Lung microvascular endothelial cell (primary cell): ENCODE measurements at places on chromosomes 16 and 17.

- DNase-seq = no peak
These were observed 2.3 kb downstream of the CCL4 start for GRCh38 chr17:36105781-36106492.

- peak; percentile 70 for DNase-seq
These were observed 658 bp upstream of the DUSP3 start for GRCh38 chr17:43779145-43780125.

- no peak for DNase-seq
These were observed 21.1 kb downstream of the STH start for GRCh38 chr17:46020023-46020761.

- DNase-seq = peak; percentile 83
These were observed 16.4 kb upstream of the SMIM36 start for GRCh38 chr17:55527540-55528118.

DNA sequence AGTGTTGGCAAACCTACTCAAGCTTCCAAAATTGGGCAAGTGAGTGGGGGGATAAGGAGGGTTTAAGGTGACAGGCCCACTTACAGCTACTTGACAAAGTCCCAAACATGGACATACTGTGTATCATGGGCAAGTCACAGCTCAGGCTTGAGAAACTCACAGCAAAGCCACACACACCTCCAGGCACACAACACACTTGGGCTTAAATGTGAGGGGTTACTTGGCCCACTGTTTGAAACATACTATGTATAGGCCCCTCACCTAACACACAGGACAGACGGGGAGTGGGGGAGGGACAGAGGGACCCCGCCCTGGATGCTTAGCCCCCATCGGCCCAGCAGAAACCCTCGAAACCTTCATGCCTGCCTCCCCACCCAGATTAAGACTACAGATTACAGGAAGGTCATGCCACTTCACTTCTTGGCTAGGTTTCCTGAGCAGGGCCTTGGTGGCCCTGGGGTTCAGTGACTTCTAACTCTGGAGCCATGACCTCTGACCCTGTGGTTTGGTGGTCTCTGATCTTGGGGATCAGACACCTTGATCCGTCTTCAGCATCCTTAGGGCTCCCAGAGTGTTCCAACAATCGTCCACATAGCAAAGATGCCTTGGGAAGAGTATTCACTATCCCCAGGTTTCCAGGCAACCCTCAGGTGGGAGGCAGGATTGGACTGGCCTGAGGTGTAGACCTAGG is 2.3 kb upstream of the SAMD14 start:
- no peak for DNase-seq

DNA sequence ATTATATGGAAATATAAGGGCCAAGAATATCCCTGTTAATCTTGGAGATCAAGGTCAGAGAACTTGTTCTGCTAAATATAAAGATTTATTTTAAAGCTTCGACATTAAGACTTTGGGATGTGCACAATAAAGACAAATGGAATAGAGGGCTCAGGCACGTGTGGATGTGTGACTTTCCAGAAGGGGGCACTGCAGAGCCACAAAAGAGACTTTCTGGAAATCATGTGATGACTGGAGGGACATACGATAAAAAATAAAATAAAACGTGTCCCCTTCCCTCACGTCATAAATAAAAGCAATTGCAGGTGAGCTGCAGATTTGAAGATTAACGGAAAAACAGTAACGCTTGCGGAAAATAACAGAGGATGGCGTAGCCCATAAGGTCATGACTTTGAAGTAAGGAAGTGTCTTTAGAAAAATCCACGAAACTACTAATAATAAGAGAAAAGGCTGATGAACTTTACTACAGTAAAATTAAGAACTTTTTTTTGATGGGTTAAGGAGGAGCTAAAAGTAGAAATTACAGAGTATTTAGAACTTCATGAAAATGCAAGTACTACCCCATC is 9.4 kb upstream of the ENGASE start:
- peak; percentile 76 for DNase-seq

DNA sequence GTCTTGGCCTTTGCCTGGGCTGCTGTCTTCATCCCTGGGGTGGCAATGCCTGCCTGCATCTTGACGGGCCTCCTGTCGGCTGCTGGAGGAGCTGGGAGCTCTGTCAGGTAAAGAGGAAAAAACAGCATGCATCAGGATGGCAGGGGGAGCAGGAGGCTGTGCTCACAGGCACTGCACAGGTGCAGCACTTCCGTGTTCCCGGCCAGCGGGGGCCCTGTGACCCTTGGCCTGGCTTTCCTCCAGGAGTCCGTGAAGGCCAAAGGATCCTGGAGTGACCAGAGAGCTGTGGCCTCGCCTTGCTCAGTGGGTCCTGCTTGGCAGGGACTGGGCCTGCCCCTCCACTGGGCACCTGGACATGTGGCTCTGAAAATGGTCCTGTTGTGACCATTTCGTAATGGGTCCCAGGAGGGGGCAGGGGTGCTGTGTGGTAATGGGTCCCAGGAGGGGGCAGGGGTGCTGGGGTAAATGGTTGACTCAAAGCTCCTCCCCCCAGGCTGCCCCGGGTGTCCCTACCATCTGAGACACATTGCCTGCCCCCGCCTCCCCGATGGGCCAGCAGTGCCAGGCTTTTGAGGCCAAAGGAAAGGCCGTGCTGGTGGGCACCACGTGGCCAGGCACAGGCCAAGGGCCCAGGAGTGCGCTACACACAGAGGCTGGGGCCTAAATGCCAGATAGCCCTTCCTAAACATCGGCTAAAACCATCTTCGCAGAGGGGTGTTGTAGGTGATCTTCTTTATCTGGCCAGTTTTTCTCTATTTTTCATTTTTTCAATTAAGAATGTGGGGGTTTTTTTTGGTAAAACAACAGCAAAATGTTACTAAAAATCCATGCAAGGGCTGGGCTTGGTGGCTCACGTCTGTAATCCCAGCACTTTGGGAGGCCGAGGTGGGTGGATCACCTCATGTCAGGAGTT is 4.0 kb upstream of the FASN start:
- DNase-seq = no peak

- DNase-seq = no peak
These were observed 10.6 kb downstream of the RBFOX1 start for GRCh38 chr16:7343243-7343642.

DNA sequence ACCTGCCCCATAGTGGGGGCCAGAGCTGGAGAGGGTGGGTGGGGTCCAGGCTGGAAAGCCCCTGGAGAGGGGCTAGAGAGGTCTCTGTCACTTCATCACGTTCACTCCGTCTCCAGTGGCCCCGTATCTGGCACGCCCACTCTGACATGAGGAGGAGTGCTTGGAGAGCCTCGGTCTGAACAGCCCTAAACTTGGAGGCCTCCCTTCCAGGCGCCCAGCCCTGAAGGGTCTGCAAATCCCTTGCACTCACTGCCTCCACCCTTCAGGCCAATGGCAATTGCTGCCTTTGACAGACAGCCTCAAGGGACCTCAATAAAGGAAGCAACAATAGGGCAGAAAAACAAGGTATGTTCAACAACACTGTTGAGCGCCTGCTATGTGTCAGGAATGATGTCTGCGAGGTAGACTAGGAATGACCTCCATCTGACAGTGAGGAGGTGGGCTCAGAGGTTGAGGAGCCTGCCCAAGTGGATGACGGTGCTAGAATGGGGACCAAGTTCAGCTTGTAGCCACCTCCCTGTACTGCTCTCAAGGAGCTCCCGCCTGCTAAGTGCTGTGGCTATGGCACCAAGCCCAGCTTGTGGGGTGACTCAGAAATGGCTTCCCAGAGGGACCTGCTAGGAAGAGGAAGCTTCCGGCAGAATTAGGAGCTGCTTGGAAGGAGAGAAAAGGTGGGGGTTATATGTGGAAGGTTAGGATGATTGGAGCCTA is 2.9 kb upstream of the EPX start:
- DNase-seq = peak; percentile 68

DNA sequence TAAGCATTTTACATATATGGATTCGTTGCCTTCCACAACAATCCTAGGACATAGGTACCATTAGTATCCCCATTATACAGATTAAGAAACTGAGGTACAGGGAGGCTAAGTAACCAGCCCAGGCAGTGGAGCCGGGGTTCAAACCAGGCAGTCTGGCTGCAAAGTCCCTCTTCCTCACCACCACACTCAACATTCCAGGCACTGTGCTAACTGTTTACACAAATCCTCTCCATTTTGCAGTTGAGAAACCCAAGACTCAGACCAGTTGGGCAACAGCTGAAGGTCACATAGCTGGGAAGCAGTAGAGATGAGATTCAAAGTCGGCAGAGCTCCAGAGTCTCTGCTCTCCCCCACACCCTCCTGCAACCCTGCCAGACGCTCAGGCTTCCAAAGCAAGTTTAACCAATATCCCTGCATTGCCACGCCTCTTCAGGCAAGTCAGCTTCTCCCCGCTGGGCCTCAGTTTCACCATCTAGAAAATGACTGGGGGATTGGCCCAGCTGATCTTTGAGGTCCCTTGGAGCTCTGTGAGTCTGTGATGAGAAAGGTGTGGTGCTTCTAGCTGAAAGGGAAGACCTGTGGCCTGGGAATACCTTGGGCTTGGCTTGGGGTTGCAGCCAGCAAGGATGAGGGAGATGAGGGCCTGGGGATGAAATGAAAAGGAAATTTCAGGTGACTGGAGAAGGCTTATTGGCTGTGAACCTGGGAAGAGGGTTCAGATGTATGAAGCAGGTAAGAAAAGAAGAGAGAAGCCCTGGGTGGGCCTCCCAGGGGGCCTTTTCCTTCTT is 14.0 kb downstream of the CCR7 start:
- DNase-seq = no peak

DNA sequence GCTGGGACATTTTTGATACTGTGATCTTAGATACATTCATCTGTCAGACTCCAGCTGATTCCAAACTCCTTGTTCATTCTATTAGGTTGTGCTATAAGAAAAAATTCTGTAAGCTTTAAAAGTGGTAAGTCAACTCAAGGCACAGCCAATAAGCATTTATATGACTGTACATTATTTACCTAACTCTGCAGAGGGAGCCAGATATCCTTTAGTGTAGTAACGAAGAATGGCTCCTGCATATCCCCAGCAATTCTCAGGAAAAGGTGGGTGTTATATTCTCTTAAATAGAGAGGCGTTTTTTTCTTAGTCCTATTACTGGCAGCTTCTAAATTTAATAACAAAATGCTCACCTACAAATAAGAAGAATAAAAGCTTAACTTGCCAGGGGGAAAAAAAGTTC is 374.3 kb upstream of the GOT2 start:
- DNase-seq = no peak

- no peak for DNase-seq
These were observed 4.1 kb upstream of the PDE6G start for GRCh38 chr17:81660441-81660840.

DNA sequence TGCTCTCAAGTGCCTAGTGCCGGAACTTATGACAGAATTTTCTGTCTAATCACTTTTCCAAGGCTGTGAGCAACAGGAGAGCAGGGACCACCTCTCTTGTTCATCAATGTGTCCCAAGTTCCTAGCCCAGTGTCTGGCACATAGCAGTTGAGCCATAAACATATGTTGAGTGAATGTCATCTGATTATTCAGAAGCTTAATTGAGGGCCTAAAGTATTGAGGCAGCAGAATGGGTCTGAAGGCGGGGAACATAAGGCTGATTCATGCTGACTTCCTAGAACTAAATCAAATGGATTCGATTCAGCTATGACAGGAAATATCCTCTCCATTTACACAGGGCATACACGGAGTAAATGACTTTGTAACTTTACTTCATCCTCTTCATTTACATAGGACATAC is 438.0 kb upstream of the ZFHX3 start:
- DNase-seq = no peak

GRCh38 chr17:30000001-30000754 is 58.7 kb downstream of the EFCAB5 start:
- peak; percentile 14 for DNase-seq

DNA sequence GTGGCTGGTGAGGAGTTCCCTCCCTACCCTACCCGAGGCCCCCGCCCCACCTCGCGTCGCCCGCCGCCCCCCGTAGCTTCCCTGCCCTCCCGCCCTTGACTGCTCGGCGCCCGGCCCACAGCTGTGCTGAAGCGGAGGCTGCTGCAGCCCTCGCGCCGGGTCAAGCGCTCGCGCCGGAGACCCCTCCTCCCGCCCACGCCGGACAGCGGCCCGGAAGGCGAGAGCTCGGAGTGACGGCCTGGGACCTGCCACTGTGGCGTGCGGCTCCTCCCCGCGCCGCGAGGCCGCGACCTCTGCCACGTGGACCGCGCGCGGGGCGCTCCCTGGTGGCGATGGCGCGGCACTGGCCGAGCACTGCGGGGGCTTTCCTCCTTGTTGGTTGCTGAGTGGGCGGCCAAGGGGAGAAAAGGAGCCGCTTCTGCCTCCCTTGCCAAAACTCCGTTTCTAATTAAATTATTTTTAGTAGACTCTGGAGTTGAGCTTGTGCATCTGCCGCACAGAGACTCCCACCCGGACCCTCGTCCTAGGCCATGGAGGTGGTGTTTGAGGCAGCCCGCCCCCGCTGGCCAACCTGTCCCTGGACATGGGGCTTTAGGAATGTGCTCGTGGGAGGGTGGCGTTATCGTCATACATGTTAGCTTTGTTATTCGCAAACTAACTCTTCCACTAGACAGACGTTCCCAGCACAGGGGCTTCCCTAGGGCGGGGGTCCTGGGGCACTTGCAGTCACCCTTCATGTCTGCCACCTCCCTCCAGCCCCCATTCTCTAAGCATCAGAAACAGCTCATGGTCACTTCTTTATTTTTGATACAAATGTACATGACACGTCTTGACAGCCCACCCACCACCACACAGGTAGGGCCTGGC is 4.4 kb downstream of the TP53I13 start:
- DNase-seq = peak; percentile 76

GRCh38 chr17:34252444-34253138 is 2.5 kb upstream of the CCL2 start:
- peak; percentile 87 for DNase-seq

DNA sequence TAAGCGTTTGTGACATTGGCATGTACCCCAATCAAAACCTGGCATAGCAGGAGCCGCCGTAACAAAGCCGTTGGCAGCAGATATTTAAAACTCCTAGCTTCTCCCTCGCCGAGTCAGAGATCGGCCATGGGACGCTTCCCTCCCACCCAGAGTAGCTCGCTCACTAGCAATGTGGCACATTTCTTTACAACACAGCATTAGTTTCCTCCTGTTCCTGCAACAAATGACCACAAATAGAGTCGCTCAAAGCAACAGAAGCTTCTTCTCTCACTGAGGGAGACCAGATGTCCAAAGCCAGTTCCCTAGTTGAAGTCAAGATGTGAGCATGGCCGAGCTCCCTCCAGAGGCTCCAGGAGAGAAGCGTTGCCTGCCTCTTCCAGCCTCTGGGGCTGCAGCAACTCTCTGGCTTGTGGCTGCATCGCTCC is 106.7 kb downstream of the RBFOX3 start:
- DNase-seq = no peak

GRCh38 chr16:67393111-67393787 is at the start of gene TPPP3:
Gene TPPP3, minus strand, starts transcription at chr16:67393498. Its CDS starts 2,387 bp downstream, at chr16:67391111.
- peak; percentile 84 for DNase-seq

DNA sequence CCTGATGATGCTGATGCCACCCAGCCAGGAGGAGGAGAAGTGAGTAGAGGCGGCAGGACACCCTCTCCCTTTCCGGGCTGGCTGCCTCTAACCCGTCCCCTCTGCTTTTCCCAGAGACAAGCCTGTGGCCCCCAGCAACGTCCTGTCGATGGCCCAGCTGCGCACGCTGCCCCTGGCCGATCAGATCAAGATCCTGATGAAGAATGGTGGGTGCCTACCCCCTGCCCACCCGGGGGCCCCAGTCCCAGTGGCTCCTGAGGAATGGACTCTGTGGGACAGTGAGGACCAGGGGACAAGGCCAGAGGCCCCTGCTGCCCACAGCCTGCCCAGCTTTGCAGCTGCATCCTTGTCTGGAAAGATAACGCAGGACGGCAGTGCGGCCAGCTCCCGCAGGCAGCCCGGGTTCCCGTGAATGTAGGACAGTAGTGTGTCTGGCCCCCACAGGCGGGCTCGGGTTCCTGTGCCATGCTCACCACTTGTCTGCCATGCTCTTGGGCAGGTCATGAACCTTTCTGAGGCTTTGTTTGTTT is 19.9 kb downstream of the POLR3E start:
- no peak for DNase-seq

GRCh38 chr16:87495578-87496446 is 3.0 kb upstream of the ZCCHC14 start:
- no peak for DNase-seq
